ENCODE measurements at places on chromosomes 6 and 20. TPM values are rescaled to one million over a fixed set of nuclear protein-coding genes. Genes with fewer than 3 reads are reported as not detected.

The SIRPG gene
- total RNA-seq, result not detected

- no peaks in the 10 kb centered on the region for H3K4me1 ChIP-seq
- H3K27me3 ChIP-seq, result no peaks in the 10 kb centered on the region
These were observed 6.8 kb upstream of the MICA start for GRCh38 chr6:31396422-31397152.

- DNase-seq, result no peak
- no peaks in the 10 kb centered on the region for H3K36me3 ChIP-seq
- H3K4me1 ChIP-seq, result no peaks in the 10 kb centered on the region
- H3K4me3 ChIP-seq, result no peak overlapping the region
These were observed 16.5 kb upstream of the LIN28B start for GRCh38 chr6:104940238-104940892.

The NFS1 gene
- 44.9 TPM for total RNA-seq

GRCh38 chr6:145247692-145248419 is 487.5 kb downstream of the EPM2A start:
- no peak for DNase-seq
- H3K36me3 ChIP-seq, result no peaks in the 10 kb centered on the region
- H3K27ac ChIP-seq, result no peak overlapping the region
- no peak overlapping the region for H3K4me3 ChIP-seq

DNA sequence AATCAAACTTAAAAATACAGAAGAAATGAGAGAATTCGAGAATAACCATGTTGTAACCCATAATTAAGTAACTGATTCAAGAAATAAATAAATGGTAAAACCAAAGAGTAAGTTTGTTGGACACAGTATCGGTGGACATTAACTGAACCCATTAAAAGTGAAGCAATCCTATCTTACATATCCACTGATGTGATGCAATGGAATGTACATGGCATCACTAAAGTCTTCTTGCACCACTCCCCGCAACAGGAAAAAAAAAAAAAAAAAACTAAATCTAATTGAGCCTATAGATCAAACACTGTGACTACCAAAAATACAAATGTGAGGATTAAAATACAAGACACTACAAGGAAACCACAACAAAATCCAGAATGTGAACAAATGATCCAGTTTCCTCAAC is 7.9 kb downstream of the SNX14 start:
- no peak overlapping the region for H3K4me3 ChIP-seq
- peaks cover 10% of the 10 kb centered on the region for H3K4me1 ChIP-seq
- no peak overlapping the region for H3K27ac ChIP-seq
- no peak for DNase-seq
- H3K36me3 ChIP-seq, result no peaks in the 10 kb centered on the region

DNA sequence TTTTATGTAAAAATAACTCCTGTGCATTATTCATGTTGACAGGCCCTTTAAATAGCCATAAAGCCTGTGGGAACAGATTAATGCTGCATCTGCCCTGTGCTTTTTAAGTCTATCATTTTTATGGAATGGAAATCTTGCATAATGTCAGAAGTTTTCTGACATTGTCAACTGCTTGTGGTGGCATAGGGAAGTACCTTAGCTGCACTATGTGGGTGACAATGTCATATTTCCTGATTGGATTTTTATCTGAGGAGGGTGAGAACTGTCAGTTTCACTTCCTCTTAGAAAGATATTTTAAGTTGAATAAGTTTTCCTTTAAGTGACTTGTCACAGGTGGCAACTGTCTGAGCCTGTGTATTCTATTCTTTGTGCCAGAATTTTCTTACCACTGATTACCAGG is 267.9 kb downstream of the PLCB1 start:
- no peak overlapping the region for H3K27ac ChIP-seq
- H3K27me3 ChIP-seq, result no peaks in the 10 kb centered on the region
- no peak overlapping the region for H3K4me3 ChIP-seq
- DNase-seq, result no peak

The TRIM10 gene
- total RNA-seq, result not detected

GRCh38 chr6:111564482-111564945 is 41.2 kb downstream of the TRAF3IP2 start:
- no peaks in the 10 kb centered on the region for H3K36me3 ChIP-seq
- H3K27me3 ChIP-seq, result no peaks in the 10 kb centered on the region
- no peak for DNase-seq
- peak overlapping the region; percentile 83 for H3K27ac ChIP-seq
- no peak overlapping the region for H3K4me3 ChIP-seq

DNA sequence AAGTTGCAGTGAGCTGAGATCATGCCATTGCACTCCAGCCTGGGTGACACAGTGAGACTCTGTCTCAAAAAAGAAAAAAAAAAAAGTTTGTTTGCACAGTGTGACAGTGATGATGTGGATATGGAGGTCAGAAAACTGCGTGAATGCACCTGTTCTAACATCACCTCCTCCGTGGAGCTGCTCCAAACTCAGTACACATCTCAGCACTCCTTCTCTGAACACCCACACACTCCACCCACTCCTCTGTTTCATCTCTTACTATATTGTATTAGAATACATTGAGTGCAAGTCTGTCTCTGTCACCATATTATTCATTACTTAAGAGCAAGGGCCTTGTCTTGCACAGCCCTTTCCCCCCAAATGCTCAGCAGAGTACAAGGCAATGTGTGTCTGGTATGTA is 51.5 kb upstream of the ENPP4 start:
- DNase-seq, result no peak
- H3K4me1 ChIP-seq, result no peaks in the 10 kb centered on the region
- no peak overlapping the region for H3K27ac ChIP-seq
- no peaks in the 10 kb centered on the region for H3K27me3 ChIP-seq

The ANKEF1 gene
- total RNA-seq, result 6.3 TPM

- H3K4me3 ChIP-seq, result no peak overlapping the region
- H3K4me1 ChIP-seq, result no peaks in the 10 kb centered on the region
- no peaks in the 10 kb centered on the region for H3K36me3 ChIP-seq
- no peak overlapping the region for H3K27ac ChIP-seq
These were observed 26.1 kb downstream of the FARS2 start for GRCh38 chr6:5287205-5287965.

DNA sequence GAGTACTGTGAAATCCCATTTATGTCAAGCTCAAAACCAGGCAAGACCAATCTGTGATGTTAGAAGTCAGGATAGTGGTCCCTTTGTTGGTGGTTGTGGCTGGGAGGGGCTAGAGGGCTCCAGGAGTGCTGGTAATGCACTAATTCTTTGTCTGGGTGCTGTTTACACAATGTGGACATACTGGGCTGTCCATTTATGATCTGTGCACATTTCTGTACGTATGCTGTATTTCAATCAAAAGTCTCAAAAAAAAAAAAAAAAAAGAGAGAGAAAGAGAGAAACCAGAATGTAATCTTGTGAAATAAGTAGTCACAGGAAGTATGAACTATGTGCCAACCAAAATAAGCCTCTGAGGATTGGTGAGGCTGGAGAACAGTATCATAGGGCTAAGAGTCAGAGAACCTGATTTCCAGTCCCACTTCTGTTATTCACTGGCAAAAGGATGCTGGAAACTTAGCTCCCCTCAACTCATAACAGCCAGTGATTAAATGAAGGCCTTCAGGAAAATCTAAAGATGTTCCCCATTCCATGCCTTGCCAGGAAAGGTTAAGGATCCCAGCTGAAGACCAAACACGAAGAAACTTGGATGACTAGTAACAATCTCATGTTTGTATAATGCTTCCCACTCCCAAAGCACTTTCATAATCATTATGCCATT is 19.6 kb upstream of the TRAM2 start:
- H3K4me1 ChIP-seq, result peaks cover 36% of the 10 kb centered on the region
- DNase-seq, result no peak
- no peaks in the 10 kb centered on the region for H3K36me3 ChIP-seq
- peak overlapping the region; percentile 59 for H3K27ac ChIP-seq
- H3K4me3 ChIP-seq, result no peak overlapping the region

DNA sequence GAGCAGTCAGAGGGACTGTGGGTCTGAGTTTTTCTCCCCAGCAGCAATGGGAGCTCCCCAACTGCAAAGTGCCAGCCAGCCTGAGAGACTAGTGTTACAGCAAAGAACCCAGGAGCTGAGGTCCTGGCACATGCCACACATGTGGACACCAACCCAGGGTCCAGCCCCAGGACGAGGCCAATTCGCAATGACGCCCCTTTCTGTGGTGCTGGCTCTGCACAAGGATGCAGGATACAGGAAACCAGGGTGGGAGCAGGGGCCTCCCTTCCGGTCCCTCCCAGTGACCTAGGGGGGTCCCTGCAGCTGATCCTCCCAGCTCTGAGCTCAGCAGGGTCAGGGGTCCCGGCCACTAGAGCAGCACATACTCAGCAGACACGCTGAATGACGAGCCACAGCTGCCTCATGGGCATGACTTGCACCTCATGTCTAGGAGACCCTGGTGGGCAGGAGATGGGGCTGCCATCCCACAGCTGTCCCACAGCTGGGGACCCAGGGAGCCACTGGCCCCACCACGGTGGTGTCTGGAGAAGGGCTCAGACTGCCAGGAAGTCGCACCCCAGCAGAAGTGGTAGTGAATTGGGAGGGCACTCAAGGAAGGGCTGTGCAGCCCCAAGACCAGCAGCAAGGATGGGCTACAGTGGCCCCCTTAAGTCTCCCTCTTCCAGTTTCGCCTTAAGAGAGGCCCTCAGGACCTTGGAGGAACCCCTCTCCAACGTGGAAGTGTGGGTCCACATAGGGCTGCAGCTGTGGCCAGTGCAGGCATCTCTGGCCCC is 3.6 kb downstream of the ARFRP1 start:
- H3K4me3 ChIP-seq, result no peak overlapping the region
- no peaks in the 10 kb centered on the region for H3K27me3 ChIP-seq

DNA sequence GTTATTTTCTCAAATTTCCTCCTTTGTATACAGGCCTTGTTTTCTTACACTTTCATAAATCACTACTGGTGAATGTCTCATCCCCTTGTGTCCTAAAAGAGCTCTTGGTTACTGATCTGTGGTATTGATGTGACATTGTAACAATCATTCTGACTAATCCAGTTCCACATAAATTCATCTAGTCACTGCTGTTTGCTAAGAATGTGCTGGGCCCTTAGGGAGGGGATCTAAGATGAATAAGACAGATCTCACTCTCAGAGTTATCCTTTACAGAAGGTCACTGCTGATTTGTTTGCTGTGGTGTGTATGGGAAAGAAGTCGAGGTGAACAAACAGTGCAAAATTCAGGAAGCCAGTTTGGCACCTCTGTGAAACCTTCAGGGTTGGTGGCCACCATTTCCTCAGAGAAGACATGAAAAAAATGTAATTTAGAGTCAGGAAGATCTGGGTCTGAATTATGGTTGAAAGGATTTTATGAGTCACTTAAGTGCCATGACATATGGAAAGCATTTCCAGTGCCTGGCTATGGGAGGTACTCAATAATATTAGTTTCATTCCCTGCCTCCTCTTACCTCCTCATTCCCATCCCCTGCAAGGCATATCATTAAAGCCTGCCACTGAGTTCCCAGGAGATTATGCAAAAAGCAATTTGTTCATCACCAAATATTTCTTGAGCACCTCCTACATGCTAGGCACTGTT is 121.8 kb downstream of the COL9A1 start:
- H3K4me3 ChIP-seq, result no peak overlapping the region
- H3K36me3 ChIP-seq, result no peaks in the 10 kb centered on the region
- H3K4me1 ChIP-seq, result no peaks in the 10 kb centered on the region
- no peak overlapping the region for H3K27ac ChIP-seq
- H3K27me3 ChIP-seq, result no peaks in the 10 kb centered on the region
- no peak for DNase-seq

- H3K36me3 ChIP-seq, result no peaks in the 10 kb centered on the region
- H3K4me3 ChIP-seq, result no peak overlapping the region
- no peaks in the 10 kb centered on the region for H3K27me3 ChIP-seq
- no peak overlapping the region for H3K27ac ChIP-seq
- no peaks in the 10 kb centered on the region for H3K4me1 ChIP-seq
These were observed 416.4 kb downstream of the EPM2A start for GRCh38 chr6:145318952-145319351.

The CRYBG1 gene
- 32.3 TPM for total RNA-seq

The SLC2A4RG gene
- total RNA-seq, result 166 TPM

DNA sequence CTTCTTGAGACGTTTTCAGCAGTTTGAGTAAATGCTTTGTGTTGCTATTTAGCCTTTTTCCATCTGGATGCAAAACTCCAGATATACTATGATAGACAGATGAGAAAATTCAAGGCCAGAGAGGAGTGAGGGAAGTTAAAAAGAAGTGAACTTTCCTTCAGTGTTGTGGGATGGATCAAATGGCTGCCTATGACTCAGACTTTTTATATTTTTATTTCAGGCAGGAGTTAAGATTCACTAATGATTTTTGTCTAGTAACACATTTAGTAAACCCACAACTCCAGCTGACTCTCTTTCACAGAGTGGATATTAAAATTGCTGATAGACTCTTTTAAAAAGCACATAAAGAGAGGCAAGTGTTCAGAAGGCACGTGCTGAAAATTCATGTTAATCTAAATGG is 23.2 kb upstream of the PTCHD4 start:
- H3K36me3 ChIP-seq, result no peaks in the 10 kb centered on the region
- no peak overlapping the region for H3K4me3 ChIP-seq

DNA sequence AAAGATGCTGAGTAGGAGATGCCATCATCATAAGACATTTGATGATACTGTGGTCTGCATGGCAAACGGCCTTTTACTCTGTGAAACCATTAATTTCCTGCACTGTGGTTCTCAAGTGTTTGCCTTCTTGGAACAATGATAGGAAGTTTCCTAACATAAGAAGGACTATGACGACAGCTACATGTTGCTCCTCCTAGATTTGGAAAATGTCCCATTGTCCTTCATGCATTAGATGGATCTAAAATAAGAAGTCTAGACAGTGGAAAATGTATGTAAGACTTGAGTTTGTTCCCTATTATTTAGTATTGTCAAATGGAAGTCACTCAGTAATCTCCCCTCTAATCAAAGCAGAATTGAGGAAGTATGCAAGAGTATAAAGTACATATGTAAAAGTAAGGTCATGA is 98.5 kb upstream of the TMEM170B start:
- H3K4me3 ChIP-seq, result no peak overlapping the region
- H3K36me3 ChIP-seq, result no peaks in the 10 kb centered on the region
- H3K27ac ChIP-seq, result no peak overlapping the region
- no peaks in the 10 kb centered on the region for H3K4me1 ChIP-seq

- DNase-seq, result no peak
- H3K4me1 ChIP-seq, result no peaks in the 10 kb centered on the region
- H3K27ac ChIP-seq, result no peak overlapping the region
- H3K36me3 ChIP-seq, result no peaks in the 10 kb centered on the region
- no peak overlapping the region for H3K4me3 ChIP-seq
These were observed 43.2 kb upstream of the TXNDC5 start for GRCh38 chr6:7953753-7954152.

DNA sequence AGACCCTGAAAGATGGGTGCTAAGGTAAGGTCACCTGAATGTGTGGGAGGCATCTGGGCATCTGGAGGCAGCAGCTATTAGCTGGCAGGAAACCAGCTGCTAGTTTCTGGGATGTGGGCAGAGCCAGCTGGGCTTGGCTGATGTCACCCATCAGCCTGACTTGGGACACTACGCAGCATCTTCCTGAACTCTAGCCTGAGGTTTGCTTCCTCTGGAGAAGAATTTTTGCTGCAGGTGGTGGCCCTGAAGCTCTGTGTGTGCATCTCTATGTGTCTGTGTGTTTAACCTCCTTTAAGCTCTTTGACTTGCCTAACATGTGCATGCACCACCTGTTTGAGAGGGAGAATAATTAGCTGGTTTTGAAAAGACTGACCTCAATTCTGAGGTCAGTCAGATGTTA is 465.1 kb upstream of the CHD6 start:
- DNase-seq, result no peak
- no peaks in the 10 kb centered on the region for H3K27me3 ChIP-seq
- H3K36me3 ChIP-seq, result no peaks in the 10 kb centered on the region
- H3K4me3 ChIP-seq, result no peak overlapping the region
- H3K4me1 ChIP-seq, result no peaks in the 10 kb centered on the region

GRCh38 chr6:130223508-130223907 is 757 bp upstream of the SAMD3 start:
- H3K4me3 ChIP-seq, result no peak overlapping the region
- H3K4me1 ChIP-seq, result no peaks in the 10 kb centered on the region
- no peak for DNase-seq
- no peaks in the 10 kb centered on the region for H3K36me3 ChIP-seq
